ENCODE measurements at places on chromosomes 6 and 20.

- no peak for DNase-seq
These were observed 95.3 kb upstream of the C6orf118 start for GRCh38 chr6:165404697-165405096.

GRCh38 chr6:135269481-135269891 lies 88.4 kb downstream of the MYB start:
- no peak for DNase-seq

- peak; percentile 30 for DNase-seq
These were observed 193.9 kb downstream of the DLL1 start for GRCh38 chr6:170096803-170097504.

DNA sequence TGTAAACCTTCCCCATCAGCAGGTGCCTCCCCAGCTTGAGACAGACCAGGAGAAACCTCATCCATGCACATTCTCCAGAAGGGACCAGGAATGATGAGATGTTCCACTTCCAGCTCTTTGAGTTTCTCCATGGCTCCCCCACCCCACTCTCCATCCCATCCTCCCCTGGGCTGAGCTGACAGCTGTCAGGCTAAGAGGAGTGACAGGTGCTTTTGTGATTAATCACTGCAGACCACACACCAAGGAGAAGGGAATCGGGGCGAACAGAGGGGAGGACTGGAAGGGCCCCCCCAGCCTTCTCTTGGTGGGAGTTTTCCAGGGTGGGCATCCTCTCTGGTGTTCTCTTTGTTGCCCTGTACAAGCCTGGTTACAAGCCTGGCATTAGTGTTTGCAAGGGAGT lies 56.1 kb upstream of the ZFAND3 start:
- DNase-seq, result no peak

- no peak for DNase-seq
These were observed 21.1 kb upstream of the HLA-DRB1 start for GRCh38 chr6:32610682-32611296.

DNA sequence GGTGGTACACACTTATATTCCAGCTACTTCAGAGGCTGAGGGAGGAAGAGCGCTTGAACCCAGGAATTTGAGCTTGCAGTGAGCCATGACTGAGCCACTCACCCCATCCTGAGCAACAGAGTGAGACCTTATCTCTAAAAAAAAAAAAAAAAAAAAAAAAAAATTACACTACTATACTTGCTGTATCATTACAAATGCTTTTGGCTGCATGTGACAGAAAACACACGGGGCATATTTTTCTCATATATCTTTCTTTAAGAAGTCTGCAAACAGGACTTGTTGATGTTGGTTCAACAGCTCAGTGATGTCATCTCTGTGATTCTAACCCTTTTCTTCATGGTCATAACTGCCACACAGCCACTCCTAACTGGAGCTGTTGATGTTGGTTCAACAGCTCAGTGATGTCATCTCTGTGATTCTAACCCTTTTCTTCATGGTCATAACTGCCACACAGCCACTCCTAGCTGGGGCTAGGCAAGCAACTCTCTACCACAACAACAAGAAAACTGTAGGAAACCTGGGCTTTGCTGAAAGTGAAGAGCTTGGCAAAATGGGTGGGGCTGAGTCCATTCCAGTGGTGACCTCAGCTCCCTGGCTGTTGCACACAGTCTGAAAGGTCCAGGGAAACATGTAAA lies 19.8 kb downstream of the MTFR2 start:
- peak; percentile 39 for DNase-seq

DNA sequence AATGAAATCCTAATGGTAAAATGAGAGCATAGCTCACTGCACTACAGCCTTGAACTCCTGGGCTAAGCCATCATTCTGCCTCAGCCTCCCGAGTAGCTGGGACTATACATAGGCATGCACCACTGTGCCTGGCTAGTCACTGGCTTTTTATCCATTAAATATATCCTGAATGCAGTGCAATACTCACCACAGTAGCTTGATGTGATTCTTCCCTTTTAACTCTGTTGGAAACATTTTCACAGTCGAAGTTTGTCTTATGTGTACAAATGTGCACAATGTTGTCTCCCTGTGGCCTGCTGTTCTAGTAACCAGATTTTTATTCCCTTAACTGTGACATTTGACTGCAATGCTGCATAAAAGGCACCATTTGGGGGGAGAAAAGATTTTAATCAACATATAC lies 56.7 kb downstream of the TRMT6 start:
- DNase-seq, result no peak
